Non-pigmented ciliary epithelial cell (primary cell): ENCODE measurements at places on chromosomes 16 and 17.

- no peak for DNase-seq
Observed at GRCh38 chr16:63066552-63066951, 1030.3 kb upstream of the CDH8 start.

GRCh38 chr16:54282202-54282927, 4.2 kb downstream of the IRX3 start:
- no peak for DNase-seq

DNA sequence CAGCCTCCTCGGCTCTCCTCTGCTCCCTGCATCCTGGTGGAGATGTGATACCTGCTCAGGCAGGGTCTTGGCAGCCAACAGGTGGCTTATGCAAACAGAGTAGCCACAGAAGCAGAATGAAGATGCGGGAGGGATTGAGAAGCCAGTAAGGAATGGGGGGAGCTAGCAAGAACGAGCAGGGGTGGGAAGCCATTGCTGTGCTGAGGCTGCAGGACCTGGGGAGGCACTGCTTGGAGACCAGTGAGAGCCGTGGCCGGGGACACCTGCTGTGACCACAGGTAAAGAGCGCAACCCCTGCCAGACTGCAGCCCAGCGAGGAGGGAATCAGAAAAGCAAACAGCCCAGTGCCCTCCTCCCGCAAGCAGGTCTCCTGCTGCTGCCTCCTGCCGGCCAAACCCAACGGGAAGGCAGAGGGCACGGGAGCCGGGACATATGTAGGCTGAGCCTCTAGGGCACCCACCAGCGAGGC, 14.7 kb downstream of the AIPL1 start:
- DNase-seq, result no peak

DNA sequence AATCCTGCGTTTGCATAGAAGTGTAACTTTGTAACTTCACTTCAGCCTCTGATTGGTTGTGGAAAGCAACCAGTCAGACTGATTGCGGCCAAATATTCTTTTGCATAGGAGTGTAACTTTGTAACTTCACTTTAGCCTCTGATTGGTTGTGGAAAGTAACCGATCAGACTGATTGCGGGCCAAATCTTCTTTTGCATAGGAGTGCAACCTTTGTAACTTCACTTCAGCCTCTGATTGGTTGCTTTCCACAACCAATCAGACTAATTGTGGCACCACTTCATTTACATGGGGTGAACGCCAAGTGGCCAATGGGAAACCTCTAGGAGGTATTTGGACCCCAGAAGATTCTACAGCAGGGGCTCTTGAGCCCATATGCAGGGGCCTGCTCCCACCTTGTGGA, 1.8 kb upstream of the TMEM98 start:
- DNase-seq, result no peak
